ENCODE measurements at places on chromosomes 4 and X.

- no peak overlapping the region for H3K4me3 ChIP-seq
- no peak overlapping the region for H3K27ac ChIP-seq
- H3K27me3 ChIP-seq = no peaks in the 10 kb centered on the region
- no peaks in the 10 kb centered on the region for H3K4me1 ChIP-seq
- H3K36me3 ChIP-seq = no peaks in the 10 kb centered on the region
Measured at GRCh38 chrX:150857453-150857852, 41.0 kb downstream of the CD99L2 start.

DNA sequence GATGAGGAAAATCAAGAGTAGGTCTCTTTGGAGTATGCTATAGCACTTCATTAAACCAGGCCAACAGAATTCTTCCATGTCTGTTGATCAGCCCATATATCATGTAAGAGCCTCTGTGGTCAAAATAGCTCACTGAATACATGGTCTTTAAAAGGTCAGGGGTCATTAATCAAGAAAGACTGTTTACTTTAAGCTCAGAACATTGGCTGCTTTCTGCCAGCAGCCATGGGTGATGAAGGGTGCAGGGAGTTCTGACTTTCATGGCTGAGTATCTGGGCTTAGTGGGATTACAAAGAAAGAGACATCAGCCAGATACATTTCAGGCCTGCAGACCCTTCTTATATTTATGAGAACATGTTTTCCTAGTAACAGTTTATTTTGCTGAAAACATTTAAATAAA is 7.1 kb upstream of the C4orf54 start:
- H3K27ac ChIP-seq = no peak overlapping the region
- no peaks in the 10 kb centered on the region for H3K36me3 ChIP-seq
- H3K27me3 ChIP-seq = no peaks in the 10 kb centered on the region
- no peaks in the 10 kb centered on the region for H3K4me1 ChIP-seq
- DNase-seq = no peak

GRCh38 chrX:112851806-112852205 is 11.2 kb upstream of the AMOT start:
- no peaks in the 10 kb centered on the region for H3K27me3 ChIP-seq
- no peaks in the 10 kb centered on the region for H3K36me3 ChIP-seq
- DNase-seq = no peak
- H3K4me1 ChIP-seq = peaks cover 4% of the 10 kb centered on the region
- H3K4me3 ChIP-seq = no peak overlapping the region

DNA sequence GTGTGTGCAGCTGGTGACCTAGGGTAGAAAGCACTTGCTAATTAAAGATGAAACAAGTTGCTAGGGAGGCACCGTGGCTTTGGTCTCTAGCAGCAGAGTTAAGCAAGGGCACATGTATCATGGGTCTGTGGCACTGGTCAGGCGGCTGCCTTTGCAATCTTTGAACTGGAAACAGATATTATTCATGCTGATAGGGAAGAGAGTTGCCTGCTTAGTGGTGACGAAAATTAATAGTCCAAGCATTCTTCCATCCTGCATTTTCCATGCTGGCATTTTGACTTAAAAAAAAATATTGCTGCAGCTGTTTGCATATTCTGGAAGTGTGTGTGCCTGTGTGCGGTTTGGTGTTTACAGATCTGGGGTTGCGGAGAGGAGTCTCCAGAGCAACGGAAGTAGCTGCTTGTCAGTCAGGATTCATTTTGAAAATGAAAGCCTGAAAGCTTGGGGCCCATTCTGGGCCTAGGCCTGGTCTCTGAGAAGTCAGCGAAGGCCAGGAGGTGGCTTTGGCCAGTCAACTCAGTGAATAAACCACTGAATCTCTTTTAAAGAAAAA is 2.3 kb upstream of the SOWAHD start:
- H3K4me1 ChIP-seq = peaks cover 5% of the 10 kb centered on the region
- H3K27me3 ChIP-seq = no peaks in the 10 kb centered on the region
- no peak overlapping the region for H3K4me3 ChIP-seq
- DNase-seq = no peak
- no peak overlapping the region for H3K27ac ChIP-seq

DNA sequence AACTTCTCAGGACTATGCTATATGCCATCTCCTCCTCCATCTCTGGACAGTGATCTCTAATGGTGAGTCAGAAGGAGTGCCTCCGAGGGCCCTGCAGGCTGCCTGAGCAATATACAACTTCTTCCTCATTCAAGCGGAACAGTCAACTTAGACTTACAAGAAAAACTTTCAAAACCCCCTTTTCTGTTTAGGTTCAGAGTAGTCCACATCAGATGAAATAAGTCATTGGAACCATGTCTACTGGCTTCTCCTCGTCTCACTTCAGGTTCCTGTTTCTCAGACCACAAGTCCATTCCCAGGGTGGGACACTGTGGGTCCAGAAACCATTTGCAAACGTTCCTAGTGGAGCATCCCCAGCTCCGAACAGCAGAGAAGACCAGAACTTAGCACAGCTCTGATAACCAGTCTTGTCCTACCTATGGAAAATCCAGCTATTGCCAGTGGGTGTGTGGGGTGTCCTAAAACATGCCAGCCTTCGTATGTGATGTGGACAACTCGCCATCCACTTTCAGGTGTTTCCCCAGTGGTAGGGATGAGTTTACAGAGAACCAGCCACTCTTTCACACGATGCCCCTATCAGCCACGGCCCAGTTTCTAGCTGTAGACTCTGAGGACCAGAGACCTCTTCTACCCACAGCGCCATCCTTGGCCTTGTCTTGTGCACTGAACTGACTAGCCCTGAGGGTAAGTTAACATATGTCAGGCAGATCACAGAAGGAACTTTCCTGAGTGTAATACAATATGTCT is 32.7 kb upstream of the NKRF start:
- H3K4me3 ChIP-seq = no peak overlapping the region
- no peak for DNase-seq

DNA sequence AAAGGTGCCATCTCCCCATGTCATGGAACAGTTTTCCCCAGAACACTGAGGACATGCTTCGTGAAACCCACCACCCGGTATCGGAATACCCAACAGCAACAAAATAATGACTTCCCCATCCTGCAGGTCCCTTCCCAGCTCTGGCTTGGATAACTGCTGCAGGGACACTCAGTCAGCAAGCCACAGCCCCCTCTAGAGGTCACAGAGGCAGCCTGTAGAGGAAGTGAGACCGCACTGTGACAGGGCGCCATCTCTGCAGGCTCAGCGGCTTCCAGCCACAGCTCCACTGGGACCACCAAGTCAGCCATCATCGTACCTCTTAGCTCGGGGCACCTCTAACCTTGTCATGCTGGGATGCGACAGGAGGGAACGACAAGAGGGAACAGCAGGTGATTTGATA is 315.9 kb downstream of the LDB2 start:
- H3K4me3 ChIP-seq = no peak overlapping the region
- H3K27ac ChIP-seq = no peak overlapping the region
- H3K4me1 ChIP-seq = no peaks in the 10 kb centered on the region
- DNase-seq = no peak

DNA sequence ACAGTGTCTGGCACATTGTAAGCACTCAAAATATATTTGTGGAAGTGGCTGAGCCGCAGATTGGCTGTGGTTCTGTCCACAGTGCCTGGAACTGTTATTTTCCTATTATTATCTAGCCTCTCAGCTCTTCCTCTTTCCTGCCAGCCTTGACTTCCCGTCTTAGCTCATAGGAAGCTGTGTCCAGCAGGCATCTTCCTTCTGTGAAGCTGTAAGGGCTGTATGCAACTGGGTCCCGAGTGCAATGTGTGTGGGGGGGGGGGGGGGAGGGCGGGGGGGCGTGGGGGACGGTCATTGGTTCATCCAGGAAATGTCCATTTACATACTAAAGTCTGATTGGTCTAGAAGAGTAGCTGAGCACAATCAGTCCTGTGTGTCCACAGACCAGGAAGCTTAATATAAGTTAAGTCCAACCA is 210.7 kb downstream of the PDGFRA start:
- H3K36me3 ChIP-seq = no peaks in the 10 kb centered on the region
- peak overlapping the region; percentile 59 for H3K27ac ChIP-seq
- H3K4me1 ChIP-seq = peaks cover 7% of the 10 kb centered on the region
- peaks cover 2% of the 10 kb centered on the region for H3K27me3 ChIP-seq

Measured in suprapubic skin (tissue), 4 donors.